ENCODE measurements at places on chromosomes 5 and 9. TPM values are rescaled to one million over a fixed set of nuclear protein-coding genes. Genes with fewer than 3 reads are reported as not detected.

DNA sequence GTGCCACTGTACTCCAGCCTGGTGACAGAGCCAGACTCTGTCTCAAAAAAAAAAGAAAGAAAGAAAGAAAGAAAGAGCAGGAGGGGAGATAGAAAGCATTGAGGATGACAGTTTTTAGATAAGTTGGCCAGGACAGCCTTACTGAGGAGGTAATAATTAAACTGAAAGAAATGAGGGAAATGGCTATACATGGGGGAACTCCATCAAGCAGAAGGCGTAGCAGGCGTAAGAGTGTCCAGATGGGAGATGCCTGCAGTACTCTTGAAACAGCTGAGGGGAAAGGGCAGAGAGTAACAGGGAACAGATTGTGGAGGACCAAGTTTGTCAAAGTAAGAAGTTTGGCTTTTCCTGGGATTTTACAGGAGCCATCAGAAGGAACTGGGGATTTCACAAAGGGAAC lies 57.5 kb downstream of the HMGCS1 start:
- DNase-seq: no peak

DNA sequence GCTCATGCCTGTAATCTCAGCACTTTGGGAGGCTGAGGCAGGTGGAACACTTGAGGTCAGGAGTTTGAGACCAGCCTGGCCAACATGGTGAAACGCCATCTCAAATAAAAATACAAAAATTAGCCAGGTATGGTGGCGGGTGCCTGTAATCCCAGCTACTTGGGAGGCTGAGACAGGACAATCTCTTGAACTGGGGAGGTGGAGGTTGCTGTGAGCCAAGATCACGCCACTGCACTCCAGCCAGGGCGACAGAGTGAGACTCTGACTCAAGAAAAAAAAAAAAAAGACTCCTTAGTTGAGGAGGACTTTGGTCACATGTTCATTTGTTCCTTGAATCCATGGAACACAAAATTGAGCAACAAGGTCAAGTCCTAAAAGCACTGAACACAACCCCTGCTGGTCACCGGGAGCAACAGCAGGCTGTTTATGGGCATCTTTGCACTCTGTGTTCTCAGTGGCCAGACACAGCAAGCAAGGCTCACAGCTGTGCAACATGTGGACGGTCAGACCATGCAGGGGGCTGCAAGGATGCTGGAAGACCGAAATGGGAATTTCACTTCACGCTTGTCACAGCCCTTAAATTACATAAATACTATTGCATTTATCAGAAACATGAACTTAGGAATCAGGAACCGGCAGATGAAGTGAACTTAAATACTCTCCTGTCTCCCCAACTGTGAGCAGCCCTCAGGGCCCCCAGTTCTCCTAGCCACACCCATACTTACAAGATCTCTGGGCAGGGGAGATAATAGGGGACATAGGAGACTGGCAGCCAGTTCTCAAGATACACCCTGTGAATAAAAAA lies 2.8 kb downstream of the GBGT1 start:
- DNase-seq: peak; percentile 80

DNA sequence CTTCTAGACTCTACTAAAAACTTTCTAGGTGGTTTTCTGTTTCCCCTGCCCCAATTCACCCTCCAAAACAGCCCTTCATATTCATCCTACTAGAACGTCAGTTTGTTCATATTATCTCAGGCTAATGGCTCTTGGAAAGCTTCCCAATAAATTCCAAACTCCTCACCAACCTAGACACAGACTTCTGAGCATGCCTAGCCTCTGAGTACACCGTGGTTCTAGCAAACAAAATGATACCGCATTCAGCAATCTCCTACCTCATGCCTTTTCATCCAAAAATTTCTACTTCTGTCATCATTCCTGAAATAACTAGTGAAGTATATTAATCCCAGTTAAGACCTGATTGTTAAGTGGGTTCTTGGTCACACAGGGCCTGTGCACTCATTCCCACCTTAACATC lies 46.5 kb upstream of the NR5A1 start:
- DNase-seq: no peak

GRCh38 chr5:67393211-67393610 lies 196.6 kb upstream of the CD180 start:
- DNase-seq: no peak

GRCh38 chr9:14349447-14350348 lies 35.8 kb upstream of the NFIB start:
- no peak for DNase-seq

DNA sequence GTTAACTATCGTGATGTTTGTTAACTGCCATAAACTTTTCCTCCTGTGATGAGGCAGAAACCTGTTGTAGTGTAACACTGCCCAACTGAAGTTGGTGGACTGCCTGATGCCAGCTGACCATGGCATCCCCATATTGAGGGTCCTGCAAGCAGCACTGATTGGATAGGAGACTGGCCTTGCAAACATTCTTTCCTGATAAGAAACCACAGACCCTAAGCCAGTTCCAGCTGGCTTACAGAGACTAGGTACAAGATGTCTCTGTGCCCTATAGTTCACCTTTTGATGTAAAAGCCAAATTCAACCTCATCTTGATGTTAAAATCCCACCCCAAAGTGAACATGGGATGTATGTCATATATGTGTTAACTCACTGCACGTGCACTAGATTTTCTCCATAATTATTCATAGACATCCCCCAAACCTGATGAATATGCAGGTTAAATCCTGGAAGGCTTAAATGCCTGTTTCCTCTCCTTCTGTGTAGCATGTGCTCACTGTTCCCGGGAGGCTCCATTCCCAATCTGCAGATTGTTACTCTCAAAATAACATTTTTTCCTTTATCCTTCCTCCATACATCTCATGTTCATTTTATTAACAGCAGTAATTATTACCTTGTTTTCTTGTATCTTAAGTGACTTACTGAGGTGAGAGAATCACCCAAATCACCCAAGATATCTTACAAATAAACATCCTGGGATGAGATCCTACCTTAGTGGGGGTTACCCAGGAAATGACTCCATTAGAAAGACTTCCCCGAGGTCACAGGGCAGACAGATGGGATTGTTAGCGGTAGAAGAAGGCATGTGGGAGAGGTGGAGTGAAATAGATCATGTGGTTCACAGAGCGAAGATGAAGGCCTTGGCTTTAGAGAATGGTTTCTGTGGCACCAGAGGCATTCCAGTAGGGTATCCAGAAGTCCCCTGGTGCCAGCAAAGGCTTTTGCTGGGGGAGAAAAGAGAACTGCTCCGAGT lies 566.7 kb downstream of the CCDC171 start:
- no peak for DNase-seq

- DNase-seq: no peak
Observed at GRCh38 chr5:151722546-151722945, 35.8 kb upstream of the SPARC start.

DNA sequence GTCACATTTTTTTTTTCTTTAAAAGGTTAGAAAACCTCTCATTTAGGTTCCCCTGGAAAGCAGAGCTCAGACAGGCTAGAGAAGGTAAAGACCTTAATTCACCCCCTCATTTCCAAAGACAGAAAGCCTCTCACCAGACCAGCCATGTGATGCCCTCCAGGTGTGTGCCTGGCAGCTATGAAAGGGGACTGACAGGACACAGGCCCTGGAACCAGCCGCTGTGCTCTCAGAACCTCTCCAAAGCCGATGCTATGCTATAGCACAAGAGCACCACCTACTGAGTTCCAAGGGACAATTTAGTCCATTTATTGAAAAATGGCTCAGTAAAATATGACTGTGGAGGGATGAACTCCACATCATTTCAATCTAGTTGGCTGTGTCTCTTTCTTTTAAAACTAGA lies 48.8 kb downstream of the FANCC start:
- no peak for DNase-seq

GRCh38 chr9:15856591-15856990 lies 303.7 kb downstream of the CCDC171 start:
- DNase-seq: no peak

QSOX2 gene
- total RNA-seq: 33.5 TPM

BTNL9 gene
- total RNA-seq: 14.1 TPM

Measured in stomach (tissue), 19 donors.